Esophagus squamous epithelium (tissue), 5 donors: ENCODE measurements at places on chromosomes 6 and 20.
A peak's percentile ranks its signal among the peaks of the same experiment; 100 is the strongest.

GRCh38 chr6:52517502-52518278, 59.2 kb downstream of the TRAM2 start:
- peaks cover 5% of the 10 kb centered on the region for H3K36me3 ChIP-seq
- no peak for DNase-seq
- H3K4me3 ChIP-seq = peak overlapping the region; percentile 19
- peaks cover 62% of the 10 kb centered on the region for H3K4me1 ChIP-seq

DNA sequence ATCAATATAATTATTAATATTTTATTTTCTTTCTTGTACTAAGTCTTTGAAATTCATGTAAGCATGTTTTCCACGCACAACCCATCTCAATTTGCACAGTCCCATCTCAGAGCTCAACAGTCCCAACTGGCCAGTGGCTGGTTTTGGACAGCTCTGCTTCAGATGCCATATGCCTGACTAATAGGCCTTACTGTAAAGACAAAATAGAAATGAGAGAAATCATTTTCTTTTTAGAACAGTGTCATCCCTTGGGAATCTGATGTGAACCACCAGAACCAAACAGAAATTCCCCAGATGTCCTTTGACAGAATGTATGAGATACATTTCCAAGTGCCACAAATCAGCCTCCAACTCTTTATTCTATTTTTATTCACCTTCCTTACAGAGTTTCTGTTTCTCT, 338.9 kb downstream of the ESR1 start:
- H3K27me3 ChIP-seq = no peaks in the 10 kb centered on the region
- no peak overlapping the region for H3K27ac ChIP-seq
- no peaks in the 10 kb centered on the region for H3K36me3 ChIP-seq
- DNase-seq = no peak
- no peak overlapping the region for H3K4me3 ChIP-seq

GRCh38 chr6:16681260-16681873, 79.9 kb downstream of the ATXN1 start:
- no peaks in the 10 kb centered on the region for H3K36me3 ChIP-seq
- peaks cover 44% of the 10 kb centered on the region for H3K4me1 ChIP-seq
- H3K27ac ChIP-seq = peak overlapping the region; percentile 76
- no peak overlapping the region for H3K4me3 ChIP-seq
- no peak for DNase-seq
- H3K27me3 ChIP-seq = no peaks in the 10 kb centered on the region

DNA sequence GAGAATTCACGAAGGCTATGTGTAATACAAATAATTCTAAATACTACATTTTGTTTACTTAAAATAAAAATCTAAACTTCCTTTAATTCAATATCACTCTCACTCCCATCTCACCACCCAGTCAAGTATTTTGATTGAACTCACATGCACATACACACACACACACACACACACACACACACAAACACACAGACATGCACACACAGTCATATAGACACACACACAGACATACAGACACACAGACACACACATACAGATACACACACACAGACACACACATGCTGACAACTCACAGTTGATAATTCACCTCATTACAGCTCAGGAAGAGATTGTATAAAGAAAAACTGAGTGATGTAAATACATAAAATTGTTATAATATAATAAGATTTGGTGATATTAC, 559.8 kb upstream of the SLC35B3 start:
- H3K4me1 ChIP-seq = no peaks in the 10 kb centered on the region
- no peak for DNase-seq
- no peaks in the 10 kb centered on the region for H3K36me3 ChIP-seq

DNA sequence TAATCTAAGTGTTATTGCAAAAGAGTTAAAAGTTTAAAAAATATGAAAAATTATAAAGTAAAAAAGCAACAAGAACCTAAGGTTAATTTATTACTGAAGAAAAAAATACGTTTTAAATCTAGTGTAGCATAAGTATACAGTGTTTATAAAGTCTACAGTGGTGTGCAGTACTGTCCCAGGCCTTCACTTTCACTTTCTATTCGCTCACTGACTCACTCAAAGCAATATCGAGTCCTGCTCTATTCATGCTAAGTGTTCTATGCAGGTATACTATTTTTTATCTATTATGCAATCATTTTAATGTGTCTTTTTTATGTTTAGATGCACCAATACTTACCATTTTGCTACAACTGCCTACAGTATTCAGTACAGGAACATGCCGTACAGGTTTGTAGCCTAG, 113.0 kb downstream of the MANEA start:
- no peak overlapping the region for H3K27ac ChIP-seq
- H3K4me1 ChIP-seq = no peaks in the 10 kb centered on the region
- no peak overlapping the region for H3K4me3 ChIP-seq
- no peaks in the 10 kb centered on the region for H3K36me3 ChIP-seq

- H3K27me3 ChIP-seq = no peaks in the 10 kb centered on the region
- H3K4me3 ChIP-seq = no peak overlapping the region
- peaks cover 3% of the 10 kb centered on the region for H3K4me1 ChIP-seq
These were observed 20.1 kb upstream of the RPP40 start for GRCh38 chr6:5023923-5024322.

DNA sequence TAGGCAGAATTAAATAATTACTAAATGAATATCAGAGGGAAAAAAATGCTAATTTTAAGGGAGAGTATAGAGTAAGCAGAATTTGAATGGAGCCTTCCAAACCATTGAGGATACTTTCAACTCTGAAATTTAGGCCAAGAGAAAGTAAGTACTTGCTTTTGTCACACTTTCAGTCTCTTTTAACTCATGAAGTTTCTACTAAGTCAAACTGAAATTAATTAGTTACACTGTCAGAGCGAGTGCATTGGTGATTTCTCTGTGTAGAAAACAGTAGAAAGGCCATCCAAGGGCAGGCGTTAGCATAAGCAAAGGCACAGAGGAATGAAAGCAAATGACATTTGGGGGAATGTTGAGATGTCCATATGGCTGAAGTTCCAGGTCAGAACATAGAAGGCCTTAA, 92.9 kb downstream of the PLEKHG1 start:
- no peak overlapping the region for H3K4me3 ChIP-seq
- H3K27ac ChIP-seq = no peak overlapping the region
- H3K27me3 ChIP-seq = no peaks in the 10 kb centered on the region
- H3K4me1 ChIP-seq = peaks cover 11% of the 10 kb centered on the region
- no peaks in the 10 kb centered on the region for H3K36me3 ChIP-seq

DNA sequence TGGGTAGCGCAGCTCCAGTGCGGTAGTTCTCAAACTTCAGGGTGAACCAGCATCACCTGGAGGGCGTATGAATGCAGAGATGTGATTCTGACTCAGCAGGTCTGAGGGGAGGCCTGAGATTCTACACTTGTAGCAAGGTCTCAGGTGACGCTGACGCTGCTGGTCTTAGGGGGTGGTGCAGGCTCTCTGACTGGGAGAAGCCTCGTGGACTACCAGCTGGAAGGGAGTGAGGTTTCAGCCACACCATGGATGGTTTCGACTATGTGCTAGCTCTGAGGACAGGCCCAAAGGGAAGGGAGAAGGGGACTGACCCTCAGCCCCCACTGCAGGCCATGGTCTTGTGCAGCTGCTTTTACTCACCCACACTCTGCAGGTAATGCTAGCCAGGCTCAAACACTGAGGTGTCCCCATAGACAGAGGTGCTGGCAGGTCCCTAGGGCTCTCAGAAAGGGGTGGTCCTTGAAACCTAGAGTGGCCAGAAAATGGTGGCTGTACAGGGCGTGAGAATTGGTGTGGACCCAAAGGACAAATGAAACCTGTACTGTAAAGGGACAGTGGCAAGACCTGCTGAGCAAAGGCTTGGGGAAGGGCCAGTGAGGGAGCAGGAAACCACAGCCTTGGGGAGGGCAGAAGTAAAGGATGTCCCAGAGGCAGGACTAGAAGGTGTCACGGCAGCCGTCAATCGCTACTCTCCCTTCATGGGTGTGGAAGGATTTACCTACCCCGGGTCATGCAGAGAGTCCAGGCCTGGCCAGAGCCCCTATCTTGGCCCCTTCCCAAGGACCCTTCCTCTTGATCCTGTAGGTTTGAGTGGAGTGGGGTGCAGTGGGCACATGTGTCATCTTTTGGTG, 52.7 kb downstream of the EBF4 start:
- DNase-seq = no peak
- H3K4me3 ChIP-seq = no peak overlapping the region
- H3K27ac ChIP-seq = no peak overlapping the region
- no peaks in the 10 kb centered on the region for H3K36me3 ChIP-seq

- H3K27ac ChIP-seq = no peak overlapping the region
- no peaks in the 10 kb centered on the region for H3K4me1 ChIP-seq
- no peak for DNase-seq
- no peaks in the 10 kb centered on the region for H3K27me3 ChIP-seq
These were observed 7.6 kb upstream of the BMP5 start for GRCh38 chr6:55882718-55883569.

GRCh38 chr20:37407573-37408002, 61.6 kb downstream of the SRC start:
- no peak overlapping the region for H3K27ac ChIP-seq
- no peaks in the 10 kb centered on the region for H3K36me3 ChIP-seq
- H3K4me1 ChIP-seq = peaks cover 46% of the 10 kb centered on the region
- H3K27me3 ChIP-seq = no peaks in the 10 kb centered on the region
- H3K4me3 ChIP-seq = no peak overlapping the region
- DNase-seq = no peak
